ENCODE measurements at places on chromosomes 7 and 10.

- DNase-seq, result no peak
Observed at GRCh38 chr7:121634356-121634755, 238.2 kb upstream of the FAM3C start.

- DNase-seq, result no peak
Observed at GRCh38 chr10:117590101-117590875, 47.7 kb downstream of the EMX2 start.

- no peak for DNase-seq
Observed at GRCh38 chr10:47099474-47099873, 188.2 kb downstream of the PTPN20 start.

- no peak for DNase-seq
Observed at GRCh38 chr7:82450759-82451158, 7.2 kb upstream of the CACNA2D1 start.

DNA sequence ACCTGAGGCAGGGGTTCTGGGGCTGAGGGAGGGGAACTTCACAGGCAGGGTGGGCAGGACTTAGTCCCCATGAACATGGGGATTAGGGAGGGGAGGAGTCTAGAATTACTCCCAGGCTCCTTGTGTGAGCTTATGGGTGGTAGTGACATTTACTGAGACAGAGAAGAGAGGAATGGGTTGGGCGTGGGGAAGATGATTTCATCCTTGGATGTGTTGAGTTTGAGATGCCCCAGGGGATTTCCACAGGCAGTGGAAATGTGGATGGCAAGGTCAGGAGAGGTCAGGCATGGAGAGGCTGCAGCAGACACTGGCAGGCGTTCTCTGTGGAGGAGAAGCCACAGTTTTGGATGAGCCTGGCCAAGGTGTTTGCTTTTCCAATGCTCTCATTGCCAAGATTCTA lies 26.4 kb upstream of the GSDME start:
- no peak for DNase-seq

DNA sequence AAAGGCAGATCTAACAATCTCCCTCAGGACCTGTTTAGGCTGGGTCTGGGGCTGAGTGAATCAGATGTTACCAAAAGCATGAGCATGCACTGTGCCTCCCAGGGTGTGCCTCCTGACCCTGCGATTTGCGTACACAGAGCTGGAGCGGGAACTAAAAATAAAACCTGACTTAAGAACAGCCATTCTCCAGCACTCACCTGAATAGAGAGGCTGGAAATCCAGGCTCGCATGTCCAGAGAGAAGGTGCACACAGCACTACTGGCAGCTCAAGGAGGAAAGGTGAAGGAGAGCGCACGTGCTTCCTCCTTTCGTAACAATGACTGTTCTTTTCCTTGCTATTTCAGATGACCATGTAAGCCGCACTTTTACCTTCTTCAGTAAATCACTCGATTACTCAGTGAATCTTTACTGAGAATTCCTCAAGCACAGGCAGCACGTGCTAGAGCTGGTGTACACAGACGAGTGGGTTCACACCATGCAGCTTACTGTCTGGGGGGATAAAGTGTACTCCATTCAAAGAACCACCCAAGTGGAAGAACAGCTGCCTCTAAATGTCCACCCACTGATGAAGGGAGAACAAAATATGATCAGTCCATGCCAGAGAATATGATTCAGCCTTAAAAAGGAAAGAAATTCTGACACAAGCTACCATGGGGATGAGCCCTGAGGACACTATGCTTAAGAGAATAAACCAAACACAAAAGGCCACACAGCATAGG lies 45.6 kb downstream of the SFMBT2 start:
- DNase-seq, result no peak

GRCh38 chr7:1233333-1234048 lies 819 bp downstream of the UNCX start:
- no peak for DNase-seq

All from SW480 (cell line).